Epithelial cell of alveolus of lung (primary cell): ENCODE measurements at places on chromosomes 5 and 9. TPM values are rescaled to one million over a fixed set of nuclear protein-coding genes. Genes with fewer than 3 reads are reported as not detected.

C9 gene
- not detected in 2 replicates for total RNA-seq

GABRP gene
- total RNA-seq, result not detected in 2 replicates

SMIM32 gene
- 0.16 TPM in 1 of 2 replicates, not detected in the other for total RNA-seq

ABO gene
- total RNA-seq, result not detected in 2 replicates

MCIDAS gene
- total RNA-seq, result not detected in 2 replicates

CCL21 gene
- not detected in 2 replicates for total RNA-seq

GARIN3 gene
- not detected in 2 replicates for total RNA-seq

CARTPT gene
- not detected in 2 replicates for total RNA-seq

PCDHB8 gene
- not detected in 2 replicates for total RNA-seq

PAM gene
- 116 and 177 TPM in 2 replicates for total RNA-seq
